ENCODE measurements at places on chromosomes 7 and 10.

- no peak for DNase-seq
These were observed 187.4 kb upstream of the GRB10 start for GRCh38 chr7:50970092-50970491.

DNA sequence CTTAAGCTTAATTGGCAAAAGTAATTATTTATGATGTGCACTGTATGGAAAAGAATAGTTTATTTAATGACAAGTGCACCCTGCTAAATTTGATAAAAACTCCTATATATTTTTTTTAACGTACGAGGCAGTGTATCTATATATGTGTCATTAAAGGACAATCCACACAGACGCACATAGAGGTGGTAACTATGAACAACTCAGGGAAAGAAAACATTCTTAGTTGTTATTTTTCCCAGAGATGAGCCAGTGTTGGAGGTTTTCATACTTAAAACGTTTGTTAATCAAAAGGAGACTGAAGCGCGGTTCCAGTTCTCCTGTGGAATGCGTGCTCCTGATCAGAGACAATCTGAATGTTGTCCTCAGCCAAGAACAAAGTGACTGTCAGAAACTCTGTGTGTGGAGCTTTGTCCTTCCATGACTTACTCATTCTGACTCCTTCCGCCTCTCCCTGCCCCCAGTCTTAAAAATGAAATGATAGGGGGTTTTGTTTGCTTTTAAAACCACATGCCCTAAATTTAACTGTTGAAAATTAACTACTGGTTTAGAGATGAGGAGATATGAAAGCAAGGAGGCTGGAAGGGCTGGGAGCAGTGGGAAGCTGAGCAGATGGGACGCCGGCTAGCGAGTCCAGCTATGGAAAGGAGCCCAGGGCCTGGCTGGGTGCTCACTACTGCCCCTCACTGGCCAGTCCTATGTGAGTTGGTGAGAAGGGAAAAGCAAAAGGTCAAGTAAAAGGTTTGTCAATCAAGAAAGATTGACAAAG is 99.6 kb downstream of the SVIL start:
- no peak for DNase-seq

- DNase-seq = no peak
These were observed 75.6 kb upstream of the LRRC4 start for GRCh38 chr7:128106821-128107220.

GRCh38 chr10:32959006-32959920 is 1.2 kb upstream of the ITGB1 start:
- DNase-seq = no peak

GRCh38 chr7:47739891-47740290 is 158.0 kb upstream of the TNS3 start:
- no peak for DNase-seq

DNA sequence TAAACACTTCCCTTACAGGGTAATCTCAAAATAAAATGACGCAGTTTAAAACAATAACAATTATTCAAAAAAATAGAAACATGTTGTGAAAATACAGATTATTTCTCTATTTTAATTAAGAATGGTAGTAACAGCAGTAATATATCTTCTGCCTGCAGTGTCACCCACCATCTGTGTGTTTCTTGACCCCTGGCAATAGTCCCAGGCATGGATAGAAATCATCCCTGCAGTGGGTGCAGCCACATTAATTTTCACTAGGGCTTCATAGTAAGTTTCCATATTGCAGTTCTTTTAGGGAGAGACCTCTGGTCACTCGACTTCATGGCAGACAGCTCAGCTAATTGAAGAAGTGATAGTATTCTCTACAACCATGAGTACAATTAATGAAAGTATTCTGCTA is 470.1 kb upstream of the TEX47 start:
- DNase-seq = no peak

DNA sequence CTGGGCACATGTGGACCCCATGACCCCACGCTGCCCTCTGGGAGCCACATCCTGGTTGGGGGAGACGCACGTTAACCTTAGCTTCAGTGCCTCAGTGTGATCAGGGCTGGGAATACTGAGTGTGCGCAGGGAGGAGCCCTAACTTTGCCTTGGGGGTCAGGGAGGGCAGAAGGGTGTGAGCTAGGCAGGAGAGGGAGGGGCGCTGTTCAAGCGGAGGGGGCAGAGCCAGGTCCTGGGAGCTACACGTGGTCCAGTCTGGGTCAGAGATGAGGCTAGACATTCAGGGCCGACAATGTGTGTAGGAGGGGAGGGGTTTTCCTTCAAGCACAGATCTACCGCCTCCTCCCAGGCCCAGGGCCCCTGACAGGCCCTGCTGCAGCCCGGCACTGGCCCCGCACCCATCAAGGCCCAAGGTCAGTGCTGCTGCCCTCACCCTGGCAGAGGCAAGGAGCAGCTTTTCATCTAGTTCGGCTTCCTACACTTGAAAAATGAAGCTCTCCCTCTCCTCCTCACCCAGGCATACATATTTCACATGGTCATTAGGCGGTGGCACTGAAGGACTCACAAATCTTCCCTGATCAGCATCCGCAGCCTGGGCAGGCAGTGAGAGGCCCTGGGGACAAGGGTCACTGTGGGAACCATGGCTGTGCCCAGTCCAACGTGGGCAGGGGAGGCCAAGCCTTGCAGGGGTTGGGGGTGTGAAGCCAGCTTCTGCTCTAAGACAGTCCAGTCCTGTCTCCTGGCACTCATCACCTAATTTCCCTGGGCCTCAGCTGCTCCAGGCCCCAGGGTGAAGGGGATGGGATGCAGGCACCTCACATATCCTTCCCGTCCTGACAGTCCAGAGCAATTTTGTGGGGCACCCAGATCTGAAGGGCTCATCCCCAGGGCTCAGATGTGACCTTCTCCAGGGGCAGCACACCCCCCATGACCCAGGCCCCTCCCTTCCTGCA is 47.3 kb downstream of the C10orf105 start:
- no peak for DNase-seq

GRCh38 chr10:30433730-30434272 is at the start of gene MAP3K8:
Gene MAP3K8 (plus strand): TSS chr10:30434184. CDS start chr10:30438939, 4,755 bp downstream.
- DNase-seq = peak; percentile 64
